ENCODE measurements at places on chromosomes 16 and 17.

DNA sequence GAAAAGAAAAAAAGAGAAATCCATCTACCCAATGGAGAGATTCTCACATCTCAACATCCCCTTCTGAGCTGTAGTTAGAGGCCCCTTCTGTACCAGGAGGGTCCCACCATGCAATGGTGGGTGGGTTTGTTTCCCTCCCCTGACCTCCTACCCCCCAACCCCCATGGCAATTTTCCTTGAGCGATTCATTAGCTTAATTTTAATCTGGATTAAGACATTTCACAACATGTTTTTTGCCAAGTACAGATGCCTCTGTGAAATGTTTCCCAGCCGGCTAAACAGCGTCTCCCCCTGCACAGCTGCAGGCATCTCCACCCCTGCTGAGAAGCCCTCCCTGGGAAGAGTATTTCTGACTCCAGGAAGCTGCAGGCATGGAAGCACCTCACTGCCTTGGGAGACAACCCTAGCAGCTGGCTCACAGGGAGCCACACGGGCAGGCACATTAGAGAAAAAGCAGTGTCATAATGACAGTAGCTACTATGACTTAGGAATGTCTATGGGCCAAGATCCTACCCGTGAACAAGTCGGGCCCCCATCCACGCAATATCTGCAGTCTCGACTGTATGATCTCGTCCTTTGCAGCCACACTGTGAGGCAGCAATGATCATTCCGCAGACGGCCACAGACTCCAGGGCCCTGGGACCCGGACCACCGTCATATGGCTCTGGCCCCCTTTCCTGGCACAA lies 117.3 kb downstream of the ADCY9 start:
- DNase-seq, result no peak

DNA sequence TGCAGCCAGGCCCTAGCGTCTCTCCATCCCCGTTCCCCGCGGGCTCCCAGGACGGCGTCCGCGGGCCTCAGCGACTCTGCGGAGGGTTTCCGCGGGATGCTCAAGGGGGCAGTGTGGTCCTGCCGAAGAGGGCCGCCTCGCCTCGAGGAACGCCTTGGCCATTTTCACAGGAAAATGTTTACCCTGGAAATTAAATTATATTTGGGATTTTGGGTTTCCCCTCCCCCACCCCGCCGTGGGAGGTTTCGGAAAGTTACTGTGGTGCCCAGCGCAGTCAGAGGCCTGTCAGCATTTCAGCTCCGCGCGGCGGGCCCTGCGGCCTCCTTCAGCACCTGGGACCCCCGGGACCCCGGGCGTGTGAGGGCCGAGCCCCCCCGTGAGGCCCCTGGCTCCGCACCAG lies 94.5 kb downstream of the PCTP start:
- DNase-seq, result no peak

GRCh38 chr16:80480664-80481063 lies 60.1 kb upstream of the DYNLRB2 start:
- DNase-seq, result no peak

DNA sequence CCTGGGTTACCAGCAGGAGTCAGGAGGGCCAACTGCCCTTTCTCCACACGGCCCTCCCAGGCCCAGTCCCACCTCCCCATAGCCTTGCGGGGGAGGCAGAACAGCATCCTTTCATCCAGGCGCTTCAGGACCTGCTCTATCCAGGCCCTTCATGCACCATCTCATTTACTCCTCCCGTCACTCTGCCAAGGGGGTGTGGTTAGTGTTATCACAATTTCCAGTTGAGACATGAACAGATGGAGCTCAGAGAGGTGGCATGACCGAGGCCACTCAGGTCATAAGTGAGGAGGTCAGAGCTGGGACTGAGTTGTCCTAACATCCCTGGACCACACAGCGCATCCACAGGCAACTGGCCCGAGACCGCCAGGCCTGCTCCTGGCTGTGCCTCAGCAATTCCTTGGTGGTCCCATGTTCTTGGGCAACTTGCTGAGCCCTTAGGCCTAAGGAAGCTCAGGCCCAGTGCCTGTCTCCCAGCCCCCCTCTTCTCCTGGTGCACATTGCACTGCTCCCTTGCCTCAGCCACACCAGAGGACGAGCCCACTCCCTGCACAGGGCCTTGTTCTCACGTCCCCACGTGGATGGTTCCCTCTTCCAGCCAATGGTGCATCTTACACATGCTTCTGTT lies 23.8 kb downstream of the C17orf100 start:
- DNase-seq, result no peak

DNA sequence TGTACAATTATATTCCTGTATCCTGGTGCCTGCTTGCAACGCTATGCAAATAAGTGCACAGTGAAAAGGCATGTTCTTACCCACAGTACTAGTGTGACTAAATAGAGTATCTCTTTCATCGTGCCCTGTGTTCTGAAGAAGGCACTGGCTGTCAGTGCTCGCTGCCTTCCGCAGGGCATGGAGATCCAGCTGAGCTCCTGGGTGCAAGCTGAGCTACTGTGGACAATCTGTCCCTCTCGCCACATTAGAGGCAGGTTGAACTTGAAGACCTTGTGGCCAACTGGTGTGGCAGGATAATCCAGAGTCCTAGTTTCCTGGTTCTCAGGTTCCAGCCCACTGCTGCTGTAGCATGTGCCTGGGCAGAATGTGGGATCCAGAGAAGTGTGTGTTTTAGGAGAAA lies 1.9 kb upstream of the ST6GALNAC1 start:
- DNase-seq, result no peak

DNA sequence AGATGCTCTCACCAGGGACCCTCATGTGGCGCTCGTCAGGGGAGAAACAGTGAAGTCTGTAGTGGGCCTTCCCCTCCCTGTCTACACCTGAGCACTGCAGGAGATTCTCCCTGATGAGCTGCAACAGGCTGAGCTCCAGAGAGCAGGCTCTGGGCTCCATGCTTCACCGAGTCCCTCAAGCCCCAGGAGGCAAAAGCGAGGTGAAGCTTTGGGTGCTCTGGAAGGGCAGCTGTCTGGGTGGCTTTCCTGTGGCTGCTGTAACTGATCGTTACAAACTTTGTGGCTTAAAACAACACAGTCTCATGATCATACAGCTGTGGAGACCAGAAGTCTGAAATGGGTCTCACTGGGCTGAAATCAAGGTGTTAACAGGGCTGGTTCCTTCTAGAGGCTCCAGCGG lies 12.1 kb upstream of the CD300LD start:
- DNase-seq, result no peak

DNA sequence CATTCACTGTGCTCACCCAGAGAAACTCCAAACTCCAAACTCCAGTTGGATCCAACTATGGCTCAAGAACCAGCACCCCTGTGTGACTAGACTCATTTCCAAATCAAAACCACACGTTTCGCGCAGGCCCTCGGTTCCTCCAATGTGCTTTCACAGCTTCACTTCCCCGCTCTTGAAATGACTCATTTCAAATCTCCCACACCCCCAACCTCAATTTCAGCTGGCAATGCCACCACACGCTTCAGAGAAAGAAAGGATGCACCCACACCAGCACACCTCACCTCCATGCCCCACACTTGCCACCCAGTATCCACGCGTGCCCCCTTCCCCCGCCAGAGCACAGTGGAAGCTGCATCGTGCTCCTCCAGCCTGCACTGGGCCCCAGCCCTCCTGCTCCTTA lies 9.0 kb downstream of the TMEM92 start:
- no peak for DNase-seq

- DNase-seq, result no peak
Measured at GRCh38 chr17:50181591-50182560, 16.1 kb downstream of the SGCA start.

DNA sequence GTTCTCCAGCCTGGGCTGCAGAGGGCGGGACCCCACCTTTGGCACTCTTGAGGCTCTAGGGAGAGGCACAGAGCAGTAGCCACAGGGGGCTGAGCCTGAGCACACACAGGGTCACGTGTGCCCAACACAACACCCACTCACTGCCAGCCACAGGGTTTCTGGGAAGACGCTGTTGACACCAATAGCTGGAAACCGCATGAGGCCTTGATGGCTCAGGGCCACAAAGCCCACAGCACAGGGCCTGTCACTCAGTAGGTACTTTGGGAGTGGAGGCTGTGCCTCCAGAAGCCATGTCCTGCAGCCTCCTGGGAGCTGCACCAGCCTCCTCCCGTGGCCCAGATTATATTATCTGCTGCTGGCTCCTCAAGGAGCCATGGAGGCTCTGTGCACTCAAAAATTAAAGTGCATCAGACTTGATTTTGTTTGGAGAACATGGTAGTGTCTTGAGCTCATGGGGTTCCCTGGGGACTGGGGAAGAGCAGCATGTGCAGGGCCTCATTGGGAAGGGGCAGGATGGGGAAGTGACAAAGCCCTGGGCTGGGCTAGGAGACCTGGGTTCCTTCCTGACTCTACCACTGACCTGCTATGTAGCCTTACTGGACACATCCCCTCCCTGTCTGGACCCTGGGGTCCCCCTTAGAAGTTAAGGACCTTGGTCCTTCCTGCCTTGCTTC lies 12.5 kb upstream of the SREBF1 start:
- peak; percentile 62 for DNase-seq

DNA sequence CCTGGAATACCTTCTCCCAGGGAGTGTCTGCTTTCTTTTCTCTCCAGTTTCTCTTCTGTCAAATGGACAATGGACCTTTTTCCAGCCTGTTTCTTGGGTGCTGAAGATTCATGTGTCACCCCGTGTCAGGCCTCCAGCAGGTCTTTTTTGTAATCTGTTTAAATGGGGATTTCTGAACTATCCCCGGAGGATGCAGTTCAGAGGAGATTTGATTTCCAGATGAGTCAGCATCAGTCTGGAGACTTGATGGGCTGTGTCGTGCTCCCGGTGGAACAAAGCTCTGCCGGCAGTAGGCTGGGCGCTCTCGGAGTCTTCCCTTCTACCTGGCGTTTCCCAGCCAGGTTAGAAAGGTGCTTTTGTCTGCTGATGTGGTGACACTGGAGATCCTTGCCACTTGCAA lies 440.6 kb downstream of the HS3ST3B1 start:
- DNase-seq, result no peak

DNA sequence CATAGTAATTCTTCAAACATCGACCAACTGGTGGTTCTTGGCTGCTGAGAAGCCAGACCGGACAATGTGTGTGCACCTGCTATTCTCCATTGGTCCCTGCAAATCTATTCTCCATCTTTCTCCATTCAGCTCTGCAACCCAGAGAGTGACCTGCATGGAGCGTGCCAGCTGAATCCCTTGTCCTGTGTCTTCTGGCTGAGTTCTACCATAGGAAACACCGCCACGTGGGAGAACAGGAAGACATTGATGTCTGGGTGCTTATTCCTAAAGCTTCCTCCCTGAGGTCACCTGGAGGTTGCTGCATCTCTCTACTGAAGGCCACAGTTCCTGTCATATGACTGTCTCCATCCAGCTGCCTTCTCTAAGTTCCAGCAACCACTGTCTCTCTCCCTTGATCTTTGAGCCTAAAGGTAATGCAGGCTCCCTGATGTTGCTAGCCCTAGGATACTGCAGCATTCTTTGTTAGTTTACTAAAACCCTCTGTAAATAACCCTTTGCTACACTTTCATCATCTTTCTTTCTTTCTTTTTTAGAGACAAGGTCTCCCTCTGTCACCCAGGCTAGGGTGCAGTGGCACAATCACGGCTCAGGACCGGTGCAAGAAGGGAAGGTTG lies 10.6 kb upstream of the SMG1 start:
- DNase-seq, result no peak

- peak; percentile 49 for DNase-seq
Measured at GRCh38 chr16:84754353-84754856, 54.6 kb downstream of the USP10 start.

GRCh38 chr16:2819939-2820835 lies 3.1 kb downstream of the PRSS21 start:
- no peak for DNase-seq
